SJSA1 (cell line): ENCODE measurements at places on chromosomes 3 and 15. TPM values are rescaled to one million over a fixed set of nuclear protein-coding genes. Genes with fewer than 3 reads are reported as not detected.
A peak's percentile ranks its signal among the peaks of the same experiment; 100 is the strongest.

DNA sequence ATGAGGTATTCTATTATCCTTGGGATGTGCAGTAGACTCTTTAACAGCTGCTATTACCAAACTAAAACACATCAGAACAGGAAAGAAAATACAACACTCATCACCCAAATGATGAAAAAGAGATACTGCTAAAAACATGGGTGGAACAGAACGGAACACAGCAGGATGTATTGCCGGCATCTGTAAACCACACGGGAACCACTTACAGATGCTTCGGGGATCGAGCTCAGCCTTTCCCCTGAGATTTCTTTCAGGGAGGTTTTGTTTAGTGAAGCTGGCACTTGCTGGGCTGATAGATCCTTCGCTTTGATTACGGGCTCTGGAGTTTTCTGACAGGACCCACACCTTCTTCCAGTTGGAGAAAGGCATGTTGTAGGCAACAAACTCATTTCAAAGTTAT, 182.3 kb upstream of the FAM3D start:
- DNase-seq: no peak
- H3K4me1 ChIP-seq: no peaks in the 10 kb centered on the region
- H3K36me3 ChIP-seq: no peaks in the 10 kb centered on the region
- H3K27me3 ChIP-seq: no peaks in the 10 kb centered on the region
- no peak overlapping the region for H3K27ac ChIP-seq

GRCh38 chr3:108001457-108001856, 89.4 kb downstream of the CD47 start:
- no peaks in the 10 kb centered on the region for H3K27me3 ChIP-seq
- no peak overlapping the region for H3K27ac ChIP-seq
- H3K4me1 ChIP-seq: peaks cover 12% of the 10 kb centered on the region
- DNase-seq: no peak

DNA sequence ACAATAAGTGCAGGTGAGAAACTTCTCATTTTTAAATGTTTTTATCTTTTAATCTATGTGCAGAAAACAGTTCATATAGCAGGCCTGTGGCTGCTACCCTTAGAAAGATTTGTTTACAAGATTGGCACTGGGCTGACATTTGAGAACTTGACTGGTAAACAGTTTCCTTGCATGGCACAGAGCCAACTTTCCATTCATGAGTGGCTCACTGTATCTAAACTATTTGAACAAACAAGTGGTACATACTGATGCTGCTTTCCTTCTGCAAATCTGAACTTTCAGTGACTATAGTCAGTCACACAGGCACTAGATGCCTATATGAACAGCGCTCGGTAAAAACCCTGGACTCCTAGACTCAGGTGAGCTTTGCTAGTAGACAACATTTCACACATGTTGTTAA, 6.3 kb upstream of the GTPBP8 start:
- no peaks in the 10 kb centered on the region for H3K4me1 ChIP-seq
- no peak for DNase-seq
- no peaks in the 10 kb centered on the region for H3K27me3 ChIP-seq
- no peaks in the 10 kb centered on the region for H3K36me3 ChIP-seq
- H3K4me3 ChIP-seq: no peak overlapping the region

SPINK8 gene
- not detected in 2 replicates for total RNA-seq

GRCh38 chr3:30934208-30934550, 39.7 kb upstream of the GADL1 start:
- H3K4me1 ChIP-seq: no peaks in the 10 kb centered on the region
- no peaks in the 10 kb centered on the region for H3K27me3 ChIP-seq
- no peak for DNase-seq
- no peak overlapping the region for H3K4me3 ChIP-seq

CIDEC gene
- not detected in 2 replicates for total RNA-seq

DNA sequence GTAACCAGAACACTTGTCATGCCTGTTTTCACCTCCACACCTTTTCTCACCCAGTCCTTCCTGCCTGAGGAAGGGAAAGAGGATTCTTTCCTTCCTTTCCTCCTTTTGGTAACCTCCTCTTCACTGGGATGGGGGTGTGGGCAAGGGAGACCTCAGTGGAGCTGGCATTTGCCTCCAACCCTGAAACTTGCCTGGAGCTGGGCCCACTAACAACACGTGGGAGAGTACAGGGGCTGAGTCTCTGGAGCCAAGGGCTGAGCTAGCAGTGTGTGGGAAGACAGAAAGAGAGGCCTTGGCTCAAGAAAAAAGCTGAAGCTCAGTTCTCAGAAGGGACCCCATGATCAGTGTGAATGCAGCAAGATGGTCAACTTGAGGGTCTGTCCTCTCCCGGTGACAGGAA, 86.6 kb upstream of the SLC6A11 start:
- H3K27ac ChIP-seq: no peak overlapping the region
- no peak for DNase-seq
- H3K36me3 ChIP-seq: no peaks in the 10 kb centered on the region
- no peak overlapping the region for H3K4me3 ChIP-seq

P3H2 gene
- total RNA-seq: 166 and 188 TPM in 2 replicates

DNA sequence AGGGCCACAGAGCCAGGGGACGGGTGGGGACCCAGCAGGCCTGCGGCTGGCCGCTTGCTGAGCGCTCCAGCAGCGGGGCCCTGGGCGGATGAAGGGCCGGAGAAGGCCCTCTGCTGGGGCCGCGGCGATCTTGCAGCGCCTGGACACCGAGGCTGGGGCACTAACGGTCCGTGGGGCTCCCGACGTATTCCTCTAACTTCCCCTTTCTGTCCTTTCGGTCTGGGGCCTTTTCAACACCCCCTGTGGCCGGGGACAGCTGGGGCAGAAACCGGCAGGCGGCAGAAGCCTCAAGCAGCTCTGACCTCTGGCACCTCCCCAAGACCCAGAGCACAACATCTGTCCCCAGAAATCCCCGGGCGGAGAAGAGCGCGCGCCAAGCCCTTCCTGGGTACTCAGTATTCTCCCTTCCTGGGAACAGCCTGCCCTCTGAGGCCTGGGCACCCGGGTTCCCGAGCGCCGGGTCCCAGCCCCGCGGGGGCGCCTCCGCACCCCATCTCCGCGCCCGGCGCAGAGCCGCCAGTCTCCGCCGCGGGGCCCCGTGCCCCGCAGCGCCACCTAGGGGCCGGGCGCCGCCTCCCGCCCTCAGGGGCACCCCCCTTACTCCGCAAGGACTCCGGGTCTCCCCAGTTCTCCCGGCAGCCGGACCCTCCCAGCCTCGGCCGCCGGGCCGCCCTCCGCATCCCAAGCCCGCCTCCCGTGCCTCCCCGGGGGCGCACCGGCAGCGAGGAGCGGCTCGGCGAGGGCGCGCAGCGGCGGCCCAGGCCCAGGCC, 582 bp upstream of the SLCO3A1 start:
- peak overlapping the region; percentile 48 for H3K4me3 ChIP-seq
- peaks cover 20% of the 10 kb centered on the region for H3K27me3 ChIP-seq
- peaks cover 18% of the 10 kb centered on the region for H3K4me1 ChIP-seq
- H3K27ac ChIP-seq: no peak overlapping the region
- H3K36me3 ChIP-seq: no peaks in the 10 kb centered on the region

DNA sequence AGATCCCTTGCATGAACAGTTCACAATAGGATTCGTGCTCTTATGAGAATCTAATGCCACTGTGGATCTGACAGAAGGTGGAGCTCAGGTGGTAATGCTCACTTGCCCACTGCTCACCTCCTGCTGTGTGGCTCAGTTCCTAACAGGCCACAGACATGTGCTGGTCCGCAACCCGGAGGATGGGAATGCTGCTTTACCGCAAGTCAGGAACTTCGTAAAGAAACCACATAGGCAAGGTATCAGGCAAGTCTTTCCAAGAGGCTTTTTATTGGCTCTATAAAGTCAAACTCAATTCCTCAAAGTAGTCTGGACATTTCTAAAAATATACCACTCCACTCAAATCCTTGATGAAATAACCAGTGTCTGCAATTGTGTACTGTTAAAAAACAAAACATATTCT, 56.1 kb downstream of the OSTN start:
- no peak overlapping the region for H3K27ac ChIP-seq
- no peaks in the 10 kb centered on the region for H3K36me3 ChIP-seq
- no peaks in the 10 kb centered on the region; the same call in 1 of the 2 replicates for H3K4me1 ChIP-seq
- H3K4me3 ChIP-seq: no peak overlapping the region

POPDC2 gene
- 0.97 TPM in 1 of 2 replicates, not detected in the other for total RNA-seq

- no peak overlapping the region for H3K27ac ChIP-seq
- no peaks in the 10 kb centered on the region for H3K27me3 ChIP-seq
- no peaks in the 10 kb centered on the region for H3K36me3 ChIP-seq
- DNase-seq: no peak
- H3K4me1 ChIP-seq: no peaks in the 10 kb centered on the region
These were observed 80.8 kb downstream of the MOBP start for GRCh38 chr3:39548282-39548681.

DNA sequence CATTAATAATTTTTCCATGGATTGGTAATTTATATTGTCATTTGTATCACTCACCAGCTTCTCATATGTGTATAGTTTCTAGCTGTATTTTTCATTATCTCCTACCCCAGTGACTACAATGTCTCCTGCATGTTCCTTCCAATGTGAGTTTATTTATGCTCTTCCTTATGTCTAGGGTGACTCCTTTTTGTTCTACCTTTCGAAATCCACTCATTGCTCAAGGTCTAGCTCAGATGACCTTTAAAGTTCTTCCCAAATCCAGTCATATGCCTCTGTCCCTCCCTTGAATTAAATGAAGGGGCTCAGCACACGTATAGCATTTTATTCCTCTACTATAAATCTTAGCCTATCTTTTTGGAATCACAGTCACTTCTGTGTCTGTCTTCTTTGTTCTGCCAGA, 53.0 kb downstream of the TMEM45A start:
- no peak overlapping the region for H3K27ac ChIP-seq
- H3K4me1 ChIP-seq: peaks cover 8% of the 10 kb centered on the region; the same call in 1 of the 2 replicates
- no peak for DNase-seq
- no peak overlapping the region for H3K4me3 ChIP-seq
- no peaks in the 10 kb centered on the region for H3K27me3 ChIP-seq
- no peaks in the 10 kb centered on the region for H3K36me3 ChIP-seq

FAM131A gene
- total RNA-seq: 13.9 and 14.4 TPM in 2 replicates

- H3K4me3 ChIP-seq: no peak within 1 kb of the TSS
- H3K27me3 ChIP-seq: no peaks in the 10 kb centered on the region
- H3K27ac ChIP-seq: no peak within 1 kb of the TSS
- no peak for DNase-seq
- H3K36me3 ChIP-seq: peaks cover 8% of the 10 kb centered on the region; the same call in 1 of the 2 replicates
These were observed at the start of gene TMEM89 for GRCh38 chr3:48621461-48621869. TMEM89 (minus strand) TSS chr3:48621769; CDS start chr3:48621756, 13 bp downstream.

DNA sequence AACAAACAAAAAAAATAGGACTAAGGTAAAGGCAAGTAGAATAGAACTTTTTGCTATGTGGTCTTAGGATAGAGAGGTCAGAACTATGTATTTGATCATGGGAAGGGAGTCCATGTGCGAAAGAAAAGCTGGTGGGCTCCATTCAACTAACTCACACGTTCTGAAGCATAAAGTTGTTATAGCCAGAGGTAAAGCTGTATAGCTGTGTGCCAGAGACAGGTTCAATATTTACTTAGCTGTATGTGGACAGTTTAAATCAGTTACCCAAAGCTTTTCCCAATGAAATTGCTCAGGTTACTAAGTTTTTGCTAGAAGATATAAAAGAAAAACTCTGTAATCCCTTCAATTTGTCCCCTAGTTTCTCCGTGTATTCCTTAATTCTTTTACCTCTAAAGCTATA, 37.8 kb downstream of the ADGRG7 start:
- no peaks in the 10 kb centered on the region for H3K27me3 ChIP-seq
- no peak overlapping the region for H3K27ac ChIP-seq
- DNase-seq: no peak
- H3K4me3 ChIP-seq: no peak overlapping the region

BTLA gene
- not detected in 2 replicates for total RNA-seq

NAA50 gene
- total RNA-seq: 165 and 166 TPM in 2 replicates

FBXO40 gene
- total RNA-seq: not detected in 2 replicates

VIPR1 gene
- not detected in 2 replicates for total RNA-seq

NR1I2 gene
- 0.08 TPM in 1 of 2 replicates, not detected in the other for total RNA-seq

DNA sequence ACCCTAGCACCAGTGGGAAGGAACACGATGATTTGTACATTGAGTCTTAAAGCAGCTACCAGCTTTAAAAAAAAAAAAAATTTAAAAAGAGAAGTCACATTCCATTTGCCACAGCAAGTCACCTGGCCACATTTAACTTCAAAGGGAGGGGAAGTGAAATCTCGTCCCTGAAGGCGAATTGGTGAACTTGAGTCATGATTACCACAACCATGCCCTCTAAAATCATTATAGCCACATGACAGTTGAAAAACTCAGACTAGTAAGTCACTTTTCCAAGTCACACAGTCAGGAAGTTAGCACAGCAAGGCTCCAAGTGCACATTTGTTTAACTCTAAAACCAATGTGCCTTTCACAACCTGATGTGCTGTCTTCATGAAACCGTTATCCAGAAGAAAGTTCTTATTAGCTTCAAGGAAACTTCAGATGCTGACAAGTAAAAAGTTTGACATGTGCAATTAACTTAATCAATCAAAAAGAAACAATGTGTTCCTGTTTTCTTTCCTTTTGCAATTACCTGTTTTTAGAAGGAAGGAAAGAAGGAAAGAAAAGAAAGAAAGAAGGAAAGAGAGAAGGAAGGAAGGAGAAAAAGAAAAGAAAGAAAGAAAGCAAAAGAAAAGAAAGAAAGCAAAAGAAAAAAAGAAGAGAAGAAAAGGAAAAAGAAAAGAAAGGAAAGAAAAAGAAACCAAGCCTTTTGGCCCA, 8.3 kb upstream of the THSD4 start:
- H3K27ac ChIP-seq: no peak overlapping the region
- no peak overlapping the region for H3K4me3 ChIP-seq
- peaks cover 7% of the 10 kb centered on the region for H3K4me1 ChIP-seq
- H3K36me3 ChIP-seq: no peaks in the 10 kb centered on the region
- no peak for DNase-seq

PSTPIP1 gene
- not detected in 2 replicates for total RNA-seq

- H3K27ac ChIP-seq: peak overlapping the region; percentile 67
- peak overlapping the region; percentile 95 for H3K4me3 ChIP-seq
- peaks cover 20% of the 10 kb centered on the region for H3K36me3 ChIP-seq
These were observed 587 bp downstream of the NPHP3 start for GRCh38 chr3:132721479-132722164.

RTP4 gene
- total RNA-seq: 2.2 and 3.1 TPM in 2 replicates

DNA sequence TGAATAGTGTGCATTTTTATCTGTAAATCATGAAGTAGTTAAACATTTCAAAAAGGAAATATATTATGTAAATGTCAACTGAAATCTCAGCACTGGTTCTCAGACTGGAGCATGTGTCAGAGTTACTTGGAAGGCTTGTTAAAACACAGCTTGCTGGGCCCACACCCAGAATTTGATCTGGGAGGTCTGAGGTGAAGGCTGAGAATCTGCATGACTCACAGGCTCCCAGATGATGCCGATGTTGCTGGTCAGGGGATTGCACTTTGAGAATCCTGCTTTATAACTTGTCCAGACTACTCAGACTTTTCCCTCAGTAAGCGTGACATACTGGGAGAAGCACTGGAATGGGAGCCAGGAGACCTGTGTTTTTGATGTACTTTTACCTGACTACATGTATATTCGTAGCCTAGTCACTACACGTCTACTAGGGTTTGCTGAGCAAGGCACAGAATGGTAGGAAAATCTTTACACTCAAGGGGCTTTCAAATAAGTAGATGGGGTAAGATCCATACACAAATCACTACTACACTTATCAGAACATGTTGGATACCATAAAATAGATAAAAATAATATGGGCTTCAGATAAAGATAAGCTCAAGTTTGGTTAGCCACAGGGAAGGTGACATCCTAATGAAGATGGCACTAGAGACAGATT, 77.1 kb upstream of the MEX3B start:
- no peak overlapping the region for H3K4me3 ChIP-seq
- H3K27ac ChIP-seq: peak overlapping the region; percentile 89
- peaks cover 4% of the 10 kb centered on the region; the same call in 1 of the 2 replicates for H3K36me3 ChIP-seq
